H9 (cell line): ENCODE measurements at places on chromosomes 4 and X.

DNA sequence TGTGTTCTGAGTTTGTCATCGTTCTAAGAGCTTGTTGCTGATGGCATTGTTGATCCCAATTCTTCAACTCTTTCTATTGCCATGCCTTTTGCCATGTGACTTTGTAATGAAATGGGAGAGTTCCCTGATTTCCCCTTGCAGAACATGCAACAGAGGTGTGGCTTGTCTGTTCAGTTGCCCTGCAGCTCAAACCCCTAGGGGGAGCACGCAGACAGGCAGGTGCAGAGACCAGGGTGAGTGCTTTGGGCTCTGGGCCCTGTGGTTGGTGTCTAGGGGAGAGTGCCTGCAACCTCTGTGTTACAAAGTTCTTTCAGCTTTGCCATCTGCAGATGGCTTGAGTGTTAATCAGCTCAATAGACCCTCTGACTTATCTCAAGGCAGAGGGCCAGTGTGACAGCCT lies 332.7 kb downstream of the MID1IP1 start:
- DNase-seq = peak; percentile 66

- DNase-seq = no peak
Observed at GRCh38 chrX:44306356-44306755, 37.1 kb downstream of the EFHC2 start.

- no peak for DNase-seq
Observed at GRCh38 chr4:139808808-139809756, 143.5 kb downstream of the MGST2 start.

DNA sequence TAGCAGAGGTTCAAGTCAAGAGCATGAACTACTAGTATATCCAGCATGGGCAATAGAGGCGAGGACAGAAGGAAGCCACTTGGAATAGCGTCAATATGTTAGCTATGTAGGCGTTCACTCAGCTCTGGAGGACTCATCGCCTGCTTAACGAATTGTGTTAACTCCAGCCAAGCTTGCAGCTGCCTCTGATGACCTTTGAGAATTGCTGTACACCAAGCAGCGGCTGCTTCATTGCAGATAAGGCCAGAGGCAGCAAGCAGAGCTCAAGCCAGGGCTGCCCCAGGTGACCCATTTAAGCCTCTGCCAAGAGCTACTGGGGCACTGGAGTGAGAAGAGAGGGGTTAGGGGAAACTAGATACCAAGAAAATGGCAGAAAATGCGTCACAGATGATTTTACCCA lies 160.2 kb upstream of the IGFBP7 start:
- no peak for DNase-seq

GRCh38 chrX:119359618-119360382 lies 39.3 kb upstream of the SLC25A43 start:
- no peak for DNase-seq

DNA sequence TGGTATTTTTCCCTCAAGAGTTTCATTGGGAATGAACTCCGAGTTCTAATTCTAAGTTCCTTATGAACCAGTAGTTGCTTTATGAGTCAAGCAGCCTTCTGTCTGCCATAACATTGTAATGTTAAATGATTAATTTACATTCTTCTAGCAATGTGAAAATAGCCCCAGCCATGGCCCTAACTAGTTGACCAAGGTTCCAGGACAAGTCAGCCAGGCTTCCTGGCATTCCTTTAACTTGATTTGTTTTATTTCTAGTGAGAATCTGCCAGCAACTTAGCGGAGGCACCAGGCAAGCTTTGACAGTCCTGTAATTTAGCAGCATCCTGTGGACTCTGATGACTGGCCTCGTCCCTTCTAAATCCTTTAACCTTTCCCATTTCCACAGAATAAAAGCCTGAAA lies 69.0 kb downstream of the GLRA2 start:
- DNase-seq = peak; percentile 24

- no peak for DNase-seq
Observed at GRCh38 chrX:129833153-129833990, 10.3 kb downstream of the ZDHHC9 start.

GRCh38 chr4:924107-925096 lies 7.7 kb downstream of the GAK start:
- DNase-seq = peak; percentile 37

- no peak for DNase-seq
Observed at GRCh38 chr4:103774326-103774825, 54.6 kb upstream of the TACR3 start.

DNA sequence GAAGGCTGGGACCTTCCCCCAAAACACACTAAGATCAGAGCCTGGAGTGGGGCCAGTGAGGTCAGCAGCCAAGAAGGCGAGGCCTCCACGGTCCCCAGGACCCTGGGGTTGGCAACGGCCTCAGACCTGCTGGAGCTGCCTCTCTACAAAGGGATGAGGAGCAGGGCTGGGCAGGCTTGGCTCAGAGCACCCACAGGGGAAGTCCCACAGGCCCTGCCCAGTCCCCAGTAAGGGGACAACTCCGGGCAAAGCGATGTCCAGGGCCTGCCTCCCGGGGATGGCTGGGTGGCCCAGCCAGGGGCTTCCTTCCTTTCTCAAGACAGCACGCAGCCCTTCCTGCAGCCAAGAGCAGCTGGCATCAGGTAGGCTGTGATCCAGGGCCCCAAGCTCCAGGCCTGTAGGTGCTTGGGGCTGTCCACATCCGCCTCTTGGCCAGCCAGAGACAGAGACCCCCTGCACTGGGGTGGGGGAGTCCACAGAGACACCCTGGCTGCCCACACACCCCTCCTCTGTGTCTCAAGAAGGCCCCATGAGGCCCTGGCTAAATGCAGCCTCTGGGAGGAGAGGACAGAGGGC lies 5.7 kb downstream of the MXD4 start:
- no peak for DNase-seq

GRCh38 chr4:123415977-123416376 lies 19.4 kb downstream of the SPRY1 start:
- no peak for DNase-seq

DNA sequence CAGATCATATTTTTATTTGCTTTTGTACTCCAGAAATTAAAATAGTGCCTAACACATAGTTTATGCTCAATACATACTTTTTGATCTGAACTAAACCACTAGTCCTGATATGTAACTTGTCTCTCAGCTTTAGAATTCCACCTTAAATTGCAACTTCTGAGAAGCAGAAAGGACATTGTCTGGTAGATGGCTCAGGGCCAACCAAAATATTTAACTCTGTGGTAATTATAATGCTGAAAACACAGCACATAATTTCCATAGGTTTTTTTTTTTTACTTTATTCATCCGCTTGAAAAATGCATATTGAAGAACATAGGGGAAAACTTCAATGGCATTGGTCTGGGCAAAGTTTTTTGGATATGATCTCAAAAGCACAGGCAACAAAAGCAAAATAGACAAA lies 59.3 kb downstream of the AREG start:
- DNase-seq = no peak

- no peak for DNase-seq
Observed at GRCh38 chr4:7819446-7819845, 120.2 kb downstream of the AFAP1 start.

GRCh38 chr4:92433272-92433758 lies 129.5 kb downstream of the GRID2 start:
- DNase-seq = peak; percentile 77

DNA sequence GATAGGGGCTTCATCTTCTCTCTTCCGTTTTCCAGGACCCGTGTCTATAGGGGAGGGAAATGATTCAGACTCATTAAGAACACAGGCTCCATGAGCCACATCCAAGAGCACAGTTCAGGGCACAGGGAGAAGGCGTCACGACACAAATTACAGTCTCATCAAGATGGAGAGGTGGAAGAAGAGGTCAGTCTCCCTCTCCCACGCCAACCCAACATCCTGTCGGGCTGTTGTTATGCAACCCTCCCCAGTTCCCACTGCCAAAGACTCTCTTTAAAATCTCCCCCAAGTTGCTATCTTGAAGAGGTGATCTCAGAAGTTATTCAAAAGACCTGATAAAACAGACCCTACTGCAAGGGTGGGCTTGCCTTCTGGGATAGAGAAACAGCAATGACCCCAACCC lies 12.6 kb downstream of the ZMYM3 start:
- no peak for DNase-seq

DNA sequence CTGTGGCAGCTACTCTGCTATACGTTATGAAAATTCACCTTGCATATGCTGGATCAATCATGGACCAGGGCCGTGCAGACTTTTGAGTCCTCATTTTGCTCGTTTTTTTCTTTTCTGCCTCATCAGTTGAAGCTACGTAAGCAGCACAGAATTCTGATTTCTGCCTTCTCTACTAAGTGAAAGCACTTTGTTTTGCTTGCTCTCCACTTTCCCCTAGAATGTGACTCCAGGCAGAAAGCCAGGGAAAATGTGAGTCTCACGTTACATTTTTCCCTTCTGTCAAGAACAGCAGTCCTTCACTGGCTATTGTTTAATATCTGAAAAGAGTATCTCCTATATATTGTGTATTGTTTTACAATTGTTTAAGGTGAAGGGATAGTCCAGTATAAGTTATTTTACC lies 1840.1 kb downstream of the PCDH7 start:
- no peak for DNase-seq

DNA sequence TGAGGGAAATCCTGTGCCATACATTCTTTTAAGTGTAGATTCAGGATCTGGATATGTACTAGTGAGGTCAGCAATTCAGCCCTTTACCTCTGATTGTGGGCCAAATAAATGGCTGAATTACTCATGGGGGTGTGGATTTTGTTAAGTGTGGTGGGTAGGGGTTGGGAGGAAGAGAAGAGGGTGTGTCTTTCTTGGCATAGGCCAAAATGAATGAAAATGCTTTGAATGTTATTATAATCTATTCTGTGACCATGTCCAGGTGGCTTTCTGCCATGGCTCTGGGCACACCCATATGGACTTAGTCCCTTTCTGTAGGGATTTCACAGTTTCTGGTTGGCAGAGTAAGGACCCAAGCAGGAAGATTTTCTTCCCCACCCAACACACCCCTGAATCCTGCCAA lies 244.3 kb downstream of the CBR4 start:
- DNase-seq = no peak

GRCh38 chr4:48064349-48064748 lies 47.8 kb downstream of the NIPAL1 start:
- no peak for DNase-seq

DNA sequence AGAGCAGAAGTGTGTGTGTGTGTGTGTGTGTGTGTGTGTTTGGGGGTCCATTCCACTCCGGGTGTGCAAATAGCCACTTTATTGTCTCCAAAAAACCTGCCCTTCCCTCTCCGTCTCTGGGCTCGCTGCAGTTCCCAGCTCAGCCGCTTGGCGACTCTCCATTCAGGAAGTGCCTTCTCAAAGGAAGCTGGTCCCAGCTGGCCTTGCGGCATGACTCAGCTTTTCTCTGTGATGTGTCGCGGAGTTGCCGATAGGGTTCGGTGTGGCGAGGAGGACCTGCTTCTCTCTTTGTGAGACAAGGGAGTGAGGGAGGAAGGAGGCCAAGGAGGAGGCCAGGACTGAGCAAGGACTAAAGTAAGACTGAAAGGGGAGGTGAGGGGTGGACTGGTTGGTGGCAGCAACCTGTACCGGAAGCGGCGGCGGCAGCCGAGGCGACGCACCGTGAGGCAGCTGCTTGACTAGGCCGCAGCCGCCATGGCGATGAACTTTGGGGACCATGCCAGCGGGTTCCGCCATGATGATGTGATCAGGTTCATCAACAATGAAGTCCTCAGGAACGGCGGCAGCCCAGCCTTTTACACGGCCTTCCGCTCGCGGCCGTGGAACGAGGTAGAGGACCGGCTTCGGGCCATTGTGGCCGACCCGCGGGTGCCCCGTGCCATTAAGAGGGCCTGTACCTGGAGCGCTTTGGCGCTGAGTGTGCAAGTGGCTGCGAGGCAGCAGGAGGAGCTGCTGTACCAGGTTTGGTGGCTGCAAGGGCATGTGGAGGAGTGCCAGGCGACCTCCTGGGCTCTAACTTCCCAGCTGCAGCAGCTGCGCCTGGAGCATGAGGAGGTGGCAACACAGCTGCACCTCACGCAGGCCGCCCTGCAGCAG lies at the start of gene TEX13C:
Gene TEX13C, plus strand, starts transcription at position 226 of the 876 bp plus-strand sequence. Its CDS starts 249 bp downstream, at position 475.
- no peak for DNase-seq

- no peak for DNase-seq
Observed at GRCh38 chrX:39253551-39253950, 452.3 kb downstream of the MID1IP1 start.

- DNase-seq = no peak
Observed at GRCh38 chr4:184644553-184645307, 4.5 kb downstream of the CASP3 start.

DNA sequence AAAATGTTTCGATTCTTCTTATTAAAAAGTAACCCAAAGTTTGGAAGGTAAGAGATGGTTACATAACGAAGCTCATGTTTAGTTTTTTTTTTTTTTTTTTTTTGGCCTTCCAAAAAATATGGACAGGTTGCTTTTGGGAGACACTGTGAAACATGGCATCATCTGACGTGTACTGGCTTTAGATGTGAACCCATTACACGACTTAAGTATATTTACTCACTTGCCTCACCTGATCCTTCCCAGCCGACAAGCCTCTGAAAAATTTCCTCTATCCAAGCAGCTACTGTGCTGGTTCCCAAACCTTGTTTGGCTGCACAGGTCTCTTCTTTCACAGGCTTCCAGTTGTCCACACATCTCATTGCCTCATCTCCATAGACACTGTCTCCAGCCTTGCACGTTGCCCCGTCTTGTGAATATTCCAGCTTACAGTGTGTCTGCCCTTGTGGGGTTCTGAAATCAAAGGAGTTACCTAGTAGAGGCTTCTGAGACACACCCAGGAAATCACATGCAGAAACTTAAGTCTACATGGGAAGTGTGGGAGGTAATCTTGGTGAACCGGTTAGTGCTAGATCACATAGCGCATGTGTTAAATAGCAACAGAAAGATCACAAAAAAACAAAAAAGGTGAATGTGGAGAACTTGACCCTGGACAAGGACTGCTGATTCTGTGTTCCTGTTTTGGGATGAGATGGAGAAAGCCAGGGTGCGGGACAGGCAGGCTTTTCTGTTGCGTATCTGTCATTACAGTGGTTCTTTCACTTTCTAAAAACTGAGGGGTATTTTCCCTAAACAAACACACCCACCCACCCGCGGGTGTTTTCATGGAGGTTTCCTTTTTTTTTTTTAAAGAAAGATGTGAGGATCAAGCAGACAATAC lies 328.6 kb downstream of the ARHGAP10 start:
- DNase-seq = no peak

DNA sequence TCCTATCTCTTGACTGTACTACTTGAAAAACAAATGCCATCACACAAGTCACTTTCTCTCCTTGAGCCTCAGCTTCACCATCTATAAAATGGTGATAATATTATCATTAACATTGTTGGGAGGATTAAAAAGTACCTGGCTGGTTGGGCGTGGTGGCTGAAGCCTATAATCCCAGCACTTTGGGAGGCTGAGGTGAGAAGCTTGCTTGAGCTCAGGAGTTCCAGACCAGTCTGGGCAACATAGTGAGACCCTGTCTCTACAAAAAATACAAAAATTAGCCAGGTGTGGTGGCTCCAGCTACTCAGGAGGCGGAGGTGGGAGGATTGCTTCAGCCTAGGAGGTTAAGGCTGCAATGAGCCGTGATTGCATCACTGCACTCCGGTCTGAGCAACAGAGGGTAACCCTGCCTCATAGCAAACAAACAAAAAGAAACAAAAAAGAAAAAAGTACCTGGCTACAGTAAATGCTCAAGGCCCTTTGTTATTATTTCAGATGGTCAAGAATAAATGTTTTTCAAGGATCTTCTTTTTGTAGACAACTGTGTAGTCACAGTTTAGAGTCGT lies 120.3 kb downstream of the CHRNA9 start:
- DNase-seq = no peak

GRCh38 chr4:37765741-37766140 lies 60.7 kb upstream of the PGM2 start:
- DNase-seq = no peak
